ENCODE measurements at places on chromosomes 7 and 10.

DNA sequence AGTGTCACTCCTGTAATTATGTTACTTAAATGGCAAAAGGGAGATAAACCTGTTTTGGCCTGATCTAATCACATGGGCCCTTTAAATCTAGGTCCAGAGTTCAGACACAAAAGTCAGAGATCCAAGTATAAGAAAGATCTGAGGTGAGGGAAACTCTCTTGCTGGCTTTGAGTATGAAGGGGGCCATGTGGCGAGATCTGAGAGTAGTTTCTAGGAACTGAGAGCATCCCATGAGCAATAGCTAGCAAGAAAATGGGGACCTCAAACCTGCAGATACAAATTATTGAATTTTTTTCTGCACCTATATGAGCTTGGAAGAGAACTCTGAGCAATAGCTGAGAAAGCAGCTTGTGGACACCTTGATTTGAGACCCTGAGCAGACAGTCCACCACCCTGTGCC lies 27.6 kb downstream of the ANKRD7 start:
- DNase-seq, result no peak

DNA sequence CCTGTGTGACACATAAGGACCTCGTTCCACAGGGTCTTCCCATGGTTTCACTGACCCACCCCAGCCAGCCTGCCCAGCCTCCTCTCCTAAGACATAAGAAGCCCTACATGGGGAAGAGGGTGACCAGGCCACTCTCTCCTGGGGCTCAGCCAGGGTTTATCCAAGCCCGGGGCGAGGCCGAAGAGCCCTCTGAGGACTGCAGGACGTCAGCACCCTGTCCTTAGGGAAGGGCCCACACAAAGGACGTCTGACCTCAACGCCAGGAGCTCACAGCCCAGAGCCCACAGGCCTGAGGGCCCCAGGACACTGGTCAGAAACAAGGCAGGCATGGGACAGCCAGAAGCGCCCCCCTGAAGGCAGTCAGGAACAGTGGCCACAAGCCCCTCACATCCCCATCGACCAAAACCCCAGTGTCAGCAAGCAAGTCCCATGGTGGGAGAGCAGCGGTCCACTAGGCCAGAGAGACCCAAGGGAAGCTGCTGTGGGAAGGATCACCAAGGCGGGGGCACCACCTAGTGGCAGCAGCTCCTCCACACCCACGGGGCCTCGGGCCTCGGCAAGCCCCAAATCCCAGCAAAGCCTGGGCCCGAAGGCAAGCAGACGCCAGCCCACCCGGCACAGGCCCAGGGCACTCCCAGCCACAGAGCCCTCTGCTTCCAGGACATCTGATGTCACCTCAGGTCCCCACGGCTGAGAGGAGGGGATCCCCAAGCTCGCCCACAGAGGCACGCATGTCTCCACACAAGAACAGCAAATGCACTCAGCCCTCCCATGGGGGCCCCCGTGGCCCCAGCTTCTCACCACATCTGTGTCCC lies 23.4 kb downstream of the MAD1L1 start:
- DNase-seq, result peak; percentile 90

GRCh38 chr7:33936503-33936902 lies 31.2 kb downstream of the BMPER start:
- no peak for DNase-seq

DNA sequence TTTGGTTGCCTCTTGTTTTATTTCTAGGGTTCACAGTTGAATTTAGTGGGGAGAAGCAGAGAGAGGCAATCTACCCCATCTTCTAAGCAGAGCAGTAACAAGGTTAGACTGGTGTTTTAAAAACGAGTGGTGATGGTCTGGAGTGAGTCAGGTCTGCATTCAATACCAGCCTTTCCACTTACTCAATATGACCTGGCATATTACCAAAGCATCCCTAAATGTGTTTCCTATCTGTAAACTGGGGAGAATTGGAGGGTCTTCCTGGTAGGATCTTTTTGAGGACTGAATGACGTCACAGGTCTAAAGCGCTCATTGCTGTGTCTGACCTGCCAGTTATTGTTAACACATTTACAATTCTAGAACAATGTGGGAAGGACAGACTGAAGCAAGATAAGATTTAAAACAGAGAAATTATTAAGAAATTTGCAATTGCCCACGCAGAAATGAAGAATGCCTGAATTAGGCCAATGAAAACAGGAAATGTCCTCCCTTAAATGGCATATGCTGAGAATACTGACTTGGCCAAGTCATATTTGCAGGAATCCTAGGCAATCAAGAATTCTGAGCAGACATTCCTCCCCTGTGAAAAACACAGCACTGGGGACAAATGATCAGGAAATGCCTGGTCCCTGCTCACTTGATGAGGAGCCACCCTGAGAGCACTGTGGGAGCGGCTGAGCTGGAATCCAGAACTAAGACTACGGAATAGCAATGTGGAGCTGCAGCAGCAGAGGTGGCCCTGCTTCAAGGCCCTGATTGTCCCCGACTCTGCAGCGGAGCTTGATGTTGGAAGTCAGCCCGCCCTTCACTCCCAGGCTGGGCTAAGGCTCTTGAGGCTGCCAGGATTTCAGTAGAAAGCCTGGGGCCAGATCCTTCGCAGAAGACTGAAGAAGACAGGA lies 184.5 kb upstream of the CXCL12 start:
- no peak for DNase-seq

DNA sequence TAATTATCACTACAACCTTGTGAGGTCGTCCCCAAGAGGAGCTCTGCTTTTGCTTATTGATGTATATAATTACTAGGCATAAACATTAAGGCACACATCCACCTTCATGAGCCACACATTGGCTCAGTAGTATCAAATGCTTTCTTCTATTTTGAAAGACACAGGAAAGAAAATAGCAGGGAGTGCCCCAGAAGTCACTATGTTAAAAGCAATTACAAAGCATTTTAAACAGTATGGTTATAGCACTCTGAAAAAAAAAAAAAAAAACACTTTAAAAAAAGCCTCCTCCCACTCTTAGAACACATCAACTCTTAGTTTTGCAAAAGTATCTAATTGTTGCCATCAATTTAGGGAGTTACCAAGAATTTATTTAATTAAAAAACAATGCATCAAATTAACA lies 474.2 kb downstream of the PARD3 start:
- no peak for DNase-seq

DNA sequence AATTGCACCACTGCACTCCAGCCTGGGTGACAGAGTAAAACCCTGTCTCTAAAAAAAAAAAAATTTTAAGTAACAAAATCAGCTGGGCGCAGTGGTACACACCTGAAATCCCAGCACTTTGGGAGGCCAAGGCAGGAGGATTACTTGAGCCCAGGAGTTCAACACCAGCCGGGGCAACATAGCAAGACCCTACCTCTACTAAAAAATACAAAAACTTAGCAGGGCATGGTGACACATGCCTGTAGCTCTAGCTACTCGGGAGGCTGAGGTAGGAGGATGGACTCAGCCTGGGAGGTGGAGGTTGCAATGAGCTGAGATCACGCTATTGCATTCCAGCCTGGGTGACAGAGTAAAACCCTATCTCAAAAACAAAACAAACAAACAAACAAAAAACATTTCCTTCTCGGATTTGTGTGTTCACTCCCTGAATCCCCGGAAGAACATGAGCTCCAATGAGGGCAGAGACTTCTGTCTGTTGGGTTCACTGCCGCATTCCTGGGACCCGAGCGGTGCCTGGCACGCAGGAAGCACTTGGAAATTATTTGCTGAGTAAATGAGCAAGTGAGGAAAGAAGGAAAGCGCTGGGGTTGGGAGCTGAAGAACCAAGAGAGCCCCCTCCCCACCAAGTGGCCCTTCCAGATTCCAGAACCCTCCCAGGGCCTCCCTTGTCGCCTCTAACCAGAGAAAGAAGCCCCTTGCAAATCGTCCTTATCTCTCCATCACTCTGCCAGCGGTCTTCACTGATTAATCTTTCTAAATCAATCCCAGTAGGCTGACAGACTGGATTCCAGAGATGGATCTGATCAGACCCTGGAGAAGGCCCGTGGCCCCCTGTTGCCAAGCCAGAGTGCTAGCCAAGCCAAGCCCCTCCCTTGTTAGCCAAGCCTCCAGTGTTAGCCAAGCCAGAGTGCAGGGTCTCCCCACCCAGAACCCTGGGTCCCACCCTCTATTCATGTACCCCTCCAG lies 6.2 kb downstream of the TNRC18 start:
- no peak for DNase-seq

- DNase-seq, result no peak
Measured at GRCh38 chr10:115093286-115093775, at the start of gene ATRNL1. TSS of gene ATRNL1 (plus strand) at chr10:115093365. CDS start at chr10:115093751, 386 bp downstream.

- DNase-seq, result no peak
Measured at GRCh38 chr10:3281941-3282673, 109.5 kb upstream of the PITRM1 start.

DNA sequence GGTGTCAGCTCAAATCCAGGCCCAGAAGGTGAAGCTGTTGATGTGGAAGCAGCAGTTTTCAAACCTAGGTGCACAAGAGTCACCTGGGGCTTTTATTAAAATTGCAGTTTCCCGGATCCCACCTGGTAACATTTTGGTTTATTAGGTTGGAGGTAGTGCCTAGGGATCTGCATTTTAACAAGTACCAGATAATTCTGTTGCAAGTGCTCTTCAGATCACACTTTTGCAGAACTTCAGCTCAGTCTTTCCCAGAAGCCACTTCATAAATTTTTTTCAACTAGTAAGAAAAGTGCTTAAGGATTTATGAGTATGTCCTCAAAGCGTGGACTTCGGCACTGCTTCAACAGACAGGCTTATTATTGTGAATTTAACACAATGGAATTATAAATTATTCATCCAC lies 213.8 kb downstream of the ADRA2A start:
- no peak for DNase-seq

DNA sequence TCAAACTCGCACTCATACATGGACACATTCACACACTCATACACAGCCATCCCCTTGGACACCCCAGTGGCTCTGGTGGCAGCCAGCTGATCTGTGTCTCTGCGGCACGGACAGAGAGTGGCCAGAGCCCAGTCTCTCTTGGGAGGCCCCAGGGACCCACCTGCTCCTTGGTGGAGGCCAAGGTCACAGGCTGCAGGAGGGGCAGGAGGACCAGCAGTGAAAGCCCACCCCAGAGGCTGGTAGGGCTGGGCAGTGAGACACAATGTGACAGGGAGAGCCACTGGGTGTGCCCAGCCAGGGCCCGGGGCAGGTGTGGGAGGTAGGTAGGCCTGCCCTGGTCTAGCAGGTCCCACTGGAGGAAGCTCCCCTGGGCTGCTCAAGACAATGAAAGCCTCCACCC lies 18.5 kb downstream of the SHH start:
- DNase-seq, result no peak

GRCh38 chr7:128274884-128275603 lies 34.0 kb downstream of the LEP start:
- DNase-seq, result no peak

- DNase-seq, result no peak
Measured at GRCh38 chr10:58311026-58311425, 23.8 kb upstream of the UBE2D1 start.

GRCh38 chr10:126917975-126918908 lies 13.0 kb downstream of the DOCK1 start:
- DNase-seq, result no peak

DNA sequence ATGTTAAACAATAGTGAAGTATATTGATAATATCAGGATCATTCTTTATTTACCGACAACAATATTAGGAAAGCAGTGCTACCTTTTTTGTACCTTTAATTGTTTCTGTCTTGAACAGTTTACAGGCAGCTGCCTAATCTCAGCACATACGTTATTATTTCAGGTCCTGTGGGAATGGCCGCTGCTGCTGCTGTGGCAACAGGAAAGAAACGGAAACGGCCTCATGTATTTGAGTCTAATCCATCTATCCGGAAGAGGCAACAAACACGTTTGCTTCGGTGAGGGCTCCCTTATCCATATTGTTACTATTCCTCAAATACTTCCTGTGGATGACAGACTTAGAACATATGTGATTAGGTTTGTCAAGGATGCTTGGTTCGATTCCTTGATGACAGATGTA lies 59.7 kb downstream of the NRF1 start:
- DNase-seq, result no peak

DNA sequence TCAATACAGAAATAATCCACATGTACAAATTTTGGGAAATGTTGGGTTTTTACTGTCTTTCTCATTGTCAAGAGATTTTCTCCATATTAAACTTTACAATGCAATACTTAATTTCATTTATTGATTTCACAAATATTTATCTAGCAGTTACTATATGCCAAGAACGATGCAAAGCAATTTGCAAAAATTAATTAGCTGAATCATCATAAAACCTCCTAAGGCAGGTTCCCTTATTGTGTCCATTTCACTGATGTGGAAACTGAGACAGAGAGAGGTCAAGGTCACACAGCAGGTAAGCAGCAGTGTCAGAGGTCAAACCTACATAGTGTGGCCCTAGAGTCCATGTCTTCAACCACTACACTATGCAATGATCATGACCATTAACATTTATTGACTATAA lies 286.8 kb upstream of the AUTS2 start:
- DNase-seq, result no peak

- no peak for DNase-seq
Measured at GRCh38 chr7:129313282-129313681, 88.5 kb downstream of the AHCYL2 start.

GRCh38 chr7:110283056-110283455 lies 807.9 kb upstream of the LRRN3 start:
- DNase-seq, result no peak

- no peak for DNase-seq
Measured at GRCh38 chr7:132871419-132871818, 210.5 kb downstream of the CHCHD3 start.

DNA sequence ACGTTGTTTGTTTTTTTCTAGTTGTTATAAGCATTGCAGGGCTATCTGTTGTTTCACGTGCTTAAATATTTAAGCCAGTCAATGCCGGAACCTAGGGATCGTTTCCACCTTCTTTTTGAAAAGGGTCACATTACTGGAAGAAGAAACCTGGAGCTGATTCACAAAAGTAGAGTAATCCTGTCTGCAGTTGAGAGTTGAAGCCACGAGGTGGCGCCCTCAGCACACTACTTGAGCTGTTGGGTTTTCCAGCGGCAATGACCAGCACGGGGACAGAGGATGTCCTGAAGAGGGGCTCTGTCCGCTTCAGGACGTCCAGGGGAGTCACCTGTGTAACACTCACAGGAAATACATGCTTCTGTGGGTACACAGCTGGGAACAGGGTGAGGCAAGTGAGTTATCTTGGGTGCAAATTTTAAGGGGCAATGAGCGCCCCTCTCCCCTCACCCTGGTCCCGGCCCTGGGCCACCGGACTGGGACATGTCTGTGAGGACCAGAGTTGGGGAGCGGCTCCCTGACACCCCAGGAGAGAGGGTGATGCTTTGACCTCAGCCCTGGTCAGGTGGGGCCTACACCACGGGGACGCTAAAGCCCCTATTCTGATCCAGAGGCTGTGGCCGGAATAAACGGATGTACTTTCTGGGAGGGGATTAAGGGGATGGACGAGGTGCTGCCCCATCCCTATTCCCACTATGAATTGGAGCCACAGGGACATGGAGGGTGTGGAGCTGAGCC lies 26.3 kb upstream of the WDFY4 start:
- peak; percentile 47 for DNase-seq
